ENCODE measurements at places on chromosomes 1 and 21.

GRCh38 chr1:25135909-25136308 lies 96.4 kb downstream of the SYF2 start:
- no peak for DNase-seq

DNA sequence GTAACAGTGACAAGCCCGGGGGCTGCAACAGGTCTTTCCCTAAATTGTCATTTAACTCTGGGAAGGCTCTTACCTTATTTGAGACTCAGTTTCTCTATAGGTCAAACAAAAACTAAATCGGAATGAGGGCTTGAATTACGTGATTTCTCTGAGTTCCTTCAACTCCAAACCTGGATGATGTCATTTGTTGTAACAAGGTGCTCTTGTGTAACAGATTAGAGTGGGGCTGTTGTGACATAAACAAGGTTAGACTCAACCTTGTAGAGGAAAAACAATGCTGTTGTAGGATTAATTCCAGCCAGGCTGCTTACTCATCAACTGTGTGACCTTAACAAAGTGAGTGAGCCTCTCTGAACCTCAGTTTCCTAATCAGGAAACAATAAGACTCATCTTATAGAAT lies 74.4 kb downstream of the SUSD4 start:
- no peak for DNase-seq

GRCh38 chr1:83882906-83883305 lies 116.0 kb downstream of the TTLL7 start:
- no peak for DNase-seq

- DNase-seq: no peak
Measured at GRCh38 chr1:60619581-60619980, 462.8 kb upstream of the NFIA start.

GRCh38 chr1:209455145-209455544 lies 128.4 kb upstream of the CAMK1G start:
- no peak for DNase-seq
